Activated T-helper 1 cell treated with anti-CD3 and anti-CD28 coated beads, Interleukin-12 subunit alpha, Interleukin-12 subunit beta, Interleukin-2, Interleukin-4 antibody, amounts not matched to agents 30 ng/mL and 10 ng/mL and 1 ng/mL, durations not matched to agents 14 hours and 24 hours and 36 hours (primary cell): ENCODE measurements at places on chromosomes 3 and 15.

- DNase-seq, result no peak
- H3K27me3 ChIP-seq, result peaks cover 33% of the 10 kb centered on the region
- H3K4me3 ChIP-seq, result no peak within 1 kb of the TSS
- no peak within 1 kb of the TSS for H3K27ac ChIP-seq
- no peaks in the 10 kb centered on the region for H3K36me3 ChIP-seq
- H3K4me1 ChIP-seq, result no peaks in the 10 kb centered on the region
Observed at GRCh38 chr3:126523745-126524428, at the start of gene CHST13. Gene CHST13 (plus strand): TSS chr3:126524155. CDS start chr3:126524333, 178 bp downstream.

DNA sequence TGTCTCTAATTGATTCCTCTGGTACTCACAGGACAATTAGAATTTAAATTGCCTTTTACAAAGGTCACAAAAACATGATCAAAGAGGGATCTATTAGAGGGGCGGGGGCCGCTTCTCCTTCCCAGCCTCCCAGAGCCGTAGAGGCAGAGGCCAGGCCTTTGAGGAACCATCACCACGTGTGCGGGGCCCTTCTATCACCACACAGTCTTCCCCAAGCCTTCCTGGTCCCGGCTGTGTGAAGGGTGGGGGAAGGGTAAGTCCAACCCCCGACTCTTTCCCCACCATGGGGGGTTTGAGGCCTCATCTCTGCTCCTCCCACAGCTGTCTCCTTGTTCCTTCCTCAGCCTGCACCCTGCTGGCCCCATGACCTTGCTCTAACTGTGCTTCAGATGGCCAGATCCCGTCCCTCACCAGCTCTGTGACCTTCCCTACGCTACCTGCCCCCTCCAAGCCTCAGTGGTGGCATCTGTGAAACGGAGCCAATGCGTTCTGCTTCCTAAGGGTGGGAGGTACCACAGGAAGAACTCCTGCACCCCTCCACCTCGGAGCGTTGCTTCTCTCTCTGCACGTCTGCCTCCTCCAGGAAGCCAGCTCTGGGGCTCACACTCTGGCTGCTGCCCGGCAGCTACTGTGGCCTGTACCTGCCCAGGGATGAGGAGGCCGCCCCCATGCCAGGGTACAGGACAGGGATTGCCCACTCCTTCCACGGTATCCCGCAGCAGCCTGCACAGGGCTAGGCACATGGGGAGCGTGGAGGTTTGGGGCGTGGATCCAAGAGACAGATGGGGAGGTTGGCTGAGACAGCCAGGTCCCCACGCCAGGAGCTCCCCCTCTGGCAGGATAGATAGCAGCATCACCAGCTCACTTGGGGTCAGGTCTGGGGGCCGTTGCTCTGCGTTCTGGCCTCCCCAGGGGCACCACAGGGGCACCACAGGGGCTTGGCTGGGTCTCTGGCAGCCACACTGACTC, 83.8 kb downstream of the LINGO1 start:
- no peaks in the 10 kb centered on the region for H3K36me3 ChIP-seq
- H3K27ac ChIP-seq, result no peak overlapping the region
- H3K4me1 ChIP-seq, result no peaks in the 10 kb centered on the region

- no peak overlapping the region for H3K4me3 ChIP-seq
- H3K36me3 ChIP-seq, result no peaks in the 10 kb centered on the region
- no peak overlapping the region for H3K27ac ChIP-seq
- H3K4me1 ChIP-seq, result peaks cover 14% of the 10 kb centered on the region
Observed at GRCh38 chr3:14573706-14574105, 33.6 kb upstream of the GRIP2 start.

GRCh38 chr3:148932972-148933371, 58.4 kb upstream of the GYG1 start:
- no peak overlapping the region for H3K4me3 ChIP-seq
- H3K36me3 ChIP-seq, result no peaks in the 10 kb centered on the region
- DNase-seq, result no peak
- H3K27me3 ChIP-seq, result peaks cover 21% of the 10 kb centered on the region
- H3K27ac ChIP-seq, result no peak overlapping the region
- no peaks in the 10 kb centered on the region for H3K4me1 ChIP-seq

DNA sequence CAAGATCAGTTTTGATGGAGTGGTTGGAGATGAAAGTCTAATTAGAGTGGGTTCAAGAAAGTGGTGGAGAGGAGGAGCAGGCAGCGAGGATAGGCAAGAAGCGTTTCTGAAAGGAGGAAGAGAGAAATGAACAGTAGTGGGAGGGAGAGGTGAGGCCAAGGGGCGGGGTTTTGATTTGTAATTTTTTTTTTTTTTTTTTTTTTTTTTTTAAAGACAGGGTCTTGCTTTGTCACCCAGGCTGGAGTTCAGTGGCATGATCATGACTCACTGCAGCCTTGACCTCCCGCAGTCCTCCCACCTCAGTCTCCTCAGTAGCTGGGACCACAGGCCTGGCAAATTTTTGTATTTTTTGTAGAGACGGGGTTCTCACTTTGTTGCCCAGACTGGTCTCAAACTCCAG, 36.6 kb downstream of the MRAS start:
- no peak overlapping the region for H3K27ac ChIP-seq
- H3K4me3 ChIP-seq, result no peak overlapping the region
- no peaks in the 10 kb centered on the region for H3K27me3 ChIP-seq
- DNase-seq, result no peak
- no peaks in the 10 kb centered on the region for H3K4me1 ChIP-seq
- H3K36me3 ChIP-seq, result no peaks in the 10 kb centered on the region

DNA sequence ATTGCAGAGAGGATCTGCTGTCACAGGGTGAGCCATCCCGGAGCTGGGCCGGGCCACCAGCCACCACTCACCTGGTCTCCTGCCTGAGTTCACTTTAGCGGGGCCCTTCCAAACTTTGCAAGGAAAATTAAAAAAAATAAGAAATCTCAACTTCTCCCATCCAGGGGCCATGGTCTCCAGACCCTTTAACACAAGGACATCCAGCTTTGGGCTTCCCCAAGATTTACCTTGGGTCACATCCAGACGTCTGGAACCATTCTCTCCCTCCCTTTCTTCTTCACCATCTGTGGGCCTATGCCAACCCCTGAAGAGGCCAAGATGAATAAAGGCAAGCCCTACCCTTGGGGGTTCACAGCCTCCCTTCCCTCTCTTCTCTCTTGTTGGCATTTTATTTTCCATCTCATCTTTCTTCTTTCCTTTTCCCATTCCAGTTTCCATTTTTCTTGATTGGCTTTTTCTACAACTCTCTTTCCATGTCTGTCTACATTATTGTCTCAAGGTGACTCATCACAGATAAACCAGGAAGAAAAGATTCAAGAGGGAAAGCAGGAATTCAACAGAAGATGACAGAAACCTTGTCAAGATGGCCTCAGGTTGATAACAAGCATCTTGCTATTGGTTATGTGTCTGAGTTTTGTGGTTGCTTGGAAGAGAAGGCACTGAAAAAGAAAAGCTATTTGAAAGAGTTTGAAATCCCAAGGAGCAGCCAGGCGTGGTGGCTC, 49.5 kb downstream of the ITGA11 start:
- H3K4me3 ChIP-seq, result no peak overlapping the region
- peaks cover 3% of the 10 kb centered on the region for H3K27me3 ChIP-seq
- no peaks in the 10 kb centered on the region for H3K36me3 ChIP-seq
- H3K27ac ChIP-seq, result no peak overlapping the region
- no peak for DNase-seq

GRCh38 chr3:53195602-53196574, 34.9 kb downstream of the PRKCD start:
- H3K27me3 ChIP-seq, result peaks cover 2% of the 10 kb centered on the region
- DNase-seq, result peak; percentile 48
- peaks cover 8% of the 10 kb centered on the region for H3K36me3 ChIP-seq
- H3K4me3 ChIP-seq, result no peak overlapping the region
- peaks cover 11% of the 10 kb centered on the region for H3K4me1 ChIP-seq

DNA sequence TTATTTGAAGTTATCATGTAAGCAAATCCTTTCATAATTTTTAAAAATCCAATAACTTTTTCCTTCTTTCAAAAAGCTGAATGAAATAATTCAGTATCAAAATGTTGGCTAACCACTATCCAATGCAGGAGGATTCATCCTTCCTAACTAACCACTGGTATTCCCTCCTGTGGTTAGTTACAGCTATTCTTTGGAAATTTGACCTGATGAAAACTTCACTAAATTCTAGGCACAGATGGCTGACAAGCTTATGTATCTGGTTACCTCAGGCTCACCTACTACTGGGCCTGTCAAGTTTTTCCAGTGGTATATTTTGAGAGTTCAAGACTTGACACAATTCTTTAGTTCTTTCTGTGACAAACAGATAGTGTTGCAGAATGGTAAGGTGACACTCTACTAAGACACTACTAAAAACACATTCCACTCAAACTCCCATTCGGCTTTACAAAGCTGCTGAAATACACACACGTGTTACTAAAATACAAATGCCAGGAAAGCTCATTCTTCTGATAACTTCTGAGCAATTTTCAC, 15.8 kb downstream of the NPTN start:
- peaks cover 20% of the 10 kb centered on the region for H3K4me1 ChIP-seq
- no peaks in the 10 kb centered on the region for H3K36me3 ChIP-seq
- H3K4me3 ChIP-seq, result no peak overlapping the region
- H3K27me3 ChIP-seq, result no peaks in the 10 kb centered on the region

GRCh38 chr15:67579967-67580366, 37.5 kb downstream of the MAP2K5 start:
- DNase-seq, result no peak
- peaks cover 2% of the 10 kb centered on the region for H3K4me1 ChIP-seq
- no peak overlapping the region for H3K27ac ChIP-seq
- H3K4me3 ChIP-seq, result no peak overlapping the region
- no peaks in the 10 kb centered on the region for H3K27me3 ChIP-seq

- H3K4me3 ChIP-seq, result no peak overlapping the region
- H3K27me3 ChIP-seq, result peaks cover 2% of the 10 kb centered on the region
- no peak overlapping the region for H3K27ac ChIP-seq
- H3K36me3 ChIP-seq, result no peaks in the 10 kb centered on the region
Observed at GRCh38 chr15:100204771-100205170, 137.0 kb downstream of the ADAMTS17 start.
